ENCODE measurements at places on chromosomes 16 and 17.

- no peak for DNase-seq
These were observed 737 bp downstream of the NUDT16L1 start for GRCh38 chr16:4693956-4694641.

DNA sequence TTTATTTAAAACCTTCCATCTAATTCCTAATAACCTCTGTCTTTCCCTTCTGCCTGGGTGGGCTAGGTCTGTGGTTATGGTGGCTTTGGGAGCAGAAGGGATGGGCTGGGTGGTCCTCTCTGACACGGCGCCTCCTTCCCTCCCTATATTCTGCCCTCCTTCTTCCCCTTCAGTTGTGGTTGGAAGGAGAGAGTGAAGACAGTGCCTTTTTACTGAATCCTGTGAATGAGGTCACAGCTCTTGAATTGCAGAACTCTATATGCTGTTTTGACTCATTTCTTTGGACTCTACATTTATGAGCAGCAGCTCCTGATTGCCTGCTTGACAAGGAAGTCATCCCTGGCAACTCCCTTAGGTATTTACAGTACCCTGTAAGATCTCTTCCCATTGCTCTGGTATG is 256.0 kb upstream of the ELAC2 start:
- no peak for DNase-seq

DNA sequence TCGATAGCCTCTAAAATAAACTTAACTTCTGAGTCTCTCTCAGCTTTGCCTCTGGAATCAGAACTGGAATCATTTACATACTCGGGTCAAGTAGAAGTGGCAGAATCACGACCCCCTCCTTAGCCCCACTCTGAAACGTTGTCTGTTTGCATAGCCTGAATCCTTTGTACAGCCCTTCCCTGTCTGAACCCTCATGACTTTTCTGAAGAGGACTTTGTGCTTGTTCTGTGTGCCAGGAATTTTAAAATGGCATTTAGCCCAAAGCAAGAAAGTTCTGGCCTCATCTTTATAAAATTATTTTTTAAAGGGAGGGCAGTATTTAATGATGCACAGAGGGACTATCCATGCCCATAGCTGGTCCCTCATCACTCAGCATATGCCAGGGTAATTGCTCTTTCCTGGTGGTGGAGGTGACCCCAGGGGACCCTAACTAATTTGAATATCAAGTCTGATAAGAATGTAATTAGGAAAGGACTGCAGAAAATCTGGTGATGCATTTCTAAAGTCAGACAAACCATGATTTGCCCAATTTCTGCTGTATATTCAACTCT is 342.7 kb upstream of the TNRC6C start:
- no peak for DNase-seq

- DNase-seq: no peak
These were observed 157.6 kb upstream of the GSE1 start for GRCh38 chr16:85455534-85455933.
